ENCODE measurements at places on chromosomes 4 and X.

DNA sequence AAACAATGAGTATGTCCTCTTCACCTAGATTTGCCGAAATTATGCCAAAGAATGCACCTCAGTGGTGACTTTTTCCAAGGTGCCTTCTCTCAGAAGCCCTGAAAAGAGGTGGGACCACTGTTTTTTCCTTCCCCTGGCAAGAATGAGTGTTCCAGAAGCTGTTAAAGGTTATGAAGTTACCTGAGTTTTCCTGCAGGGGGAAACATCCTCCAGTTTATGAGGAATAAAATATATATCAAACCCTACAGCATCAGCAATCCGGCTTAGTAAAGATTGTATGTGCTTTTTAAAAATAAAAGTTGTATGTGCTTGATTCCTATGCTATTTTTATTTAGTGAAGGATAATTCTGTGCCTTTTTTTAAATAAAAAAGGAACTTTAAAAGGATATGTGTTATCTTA, 73.3 kb downstream of the RBM46 start:
- DNase-seq: no peak

GRCh38 chrX:1483843-1484637, 31.3 kb upstream of the ASMTL start:
- no peak for DNase-seq

DNA sequence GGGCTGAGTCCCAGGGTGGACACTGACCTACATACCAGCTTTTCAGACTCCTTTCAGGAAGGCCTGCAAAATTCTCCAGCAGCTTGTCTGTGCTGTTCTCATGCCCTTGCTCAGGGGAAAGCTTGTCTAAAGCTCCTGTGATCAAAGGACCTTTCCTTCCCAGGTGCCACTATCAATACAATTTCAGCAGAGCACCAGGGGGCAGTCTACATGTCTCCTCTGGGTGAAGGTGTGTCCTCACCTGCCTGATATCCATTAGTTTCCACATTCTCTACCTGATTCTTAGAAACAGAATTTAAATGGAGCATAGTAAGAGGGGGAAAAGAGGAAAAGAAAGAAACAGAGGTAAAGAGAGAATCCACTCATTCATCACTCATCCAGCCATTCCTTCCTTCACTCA, 114.2 kb downstream of the PPARGC1A start:
- no peak for DNase-seq

- no peak for DNase-seq
These were observed 220.6 kb upstream of the ZC4H2 start for GRCh38 chrX:65196758-65197360.

DNA sequence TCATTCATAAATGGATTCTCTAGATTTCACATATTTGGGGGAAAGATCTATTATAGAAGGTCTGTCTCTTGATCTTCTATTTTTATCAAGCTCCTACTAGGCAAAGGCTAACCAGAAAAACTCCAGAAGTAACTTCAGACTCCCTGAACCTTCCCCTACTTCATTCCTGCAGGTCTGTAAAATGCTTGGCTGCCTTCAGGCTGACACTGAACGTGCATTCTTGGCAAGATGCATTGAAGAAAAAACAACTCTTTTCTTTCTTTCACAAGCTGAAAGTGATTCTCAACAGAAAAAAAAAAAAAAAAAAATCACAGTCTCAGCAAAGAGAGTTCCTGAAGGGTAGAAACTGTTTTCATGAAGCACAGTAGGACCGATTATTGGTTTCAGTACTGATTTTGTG, 12.7 kb downstream of the OPHN1 start:
- DNase-seq: no peak

DNA sequence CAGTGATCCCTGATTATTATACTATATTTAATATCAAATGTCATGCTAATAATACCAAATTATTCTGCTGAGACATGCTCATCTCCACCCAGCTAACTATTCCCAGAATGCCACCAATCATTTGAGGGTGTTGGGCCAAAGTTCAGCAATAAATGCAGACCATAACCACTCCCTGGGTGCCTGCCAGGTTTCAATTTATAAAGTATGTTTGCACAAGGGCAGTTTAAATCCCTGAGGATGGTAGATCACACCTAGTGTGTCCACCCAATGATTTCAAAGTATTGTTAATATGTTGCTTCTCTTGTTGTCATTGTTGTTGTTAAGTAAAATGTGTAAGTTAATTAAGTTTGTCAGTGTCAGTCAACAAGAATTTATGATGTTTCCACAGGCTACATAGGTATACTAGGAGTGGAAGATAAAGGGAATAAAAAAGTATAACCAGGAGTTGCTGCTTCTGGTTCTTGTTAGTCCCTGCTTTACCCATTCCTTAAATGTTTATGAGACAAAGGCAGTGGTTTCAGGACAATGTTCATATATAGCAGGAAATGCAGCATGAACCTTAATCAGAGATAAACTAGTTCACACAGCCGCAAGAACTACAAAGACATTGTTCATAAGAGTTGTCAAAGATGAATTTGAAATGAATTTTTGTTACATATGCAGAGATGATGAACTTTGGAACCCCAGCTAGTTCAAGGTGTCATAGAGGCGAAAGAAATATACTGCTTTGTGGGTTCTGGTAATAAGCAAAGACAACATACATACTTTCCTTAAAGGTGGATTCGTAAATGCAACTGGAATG, 25.5 kb downstream of the HPGD start:
- DNase-seq: no peak

GRCh38 chrX:38268011-38268410, 47.3 kb upstream of the SRPX start:
- DNase-seq: no peak

GRCh38 chr4:71772592-71772991, 11.3 kb downstream of the GC start:
- DNase-seq: peak; percentile 11

DNA sequence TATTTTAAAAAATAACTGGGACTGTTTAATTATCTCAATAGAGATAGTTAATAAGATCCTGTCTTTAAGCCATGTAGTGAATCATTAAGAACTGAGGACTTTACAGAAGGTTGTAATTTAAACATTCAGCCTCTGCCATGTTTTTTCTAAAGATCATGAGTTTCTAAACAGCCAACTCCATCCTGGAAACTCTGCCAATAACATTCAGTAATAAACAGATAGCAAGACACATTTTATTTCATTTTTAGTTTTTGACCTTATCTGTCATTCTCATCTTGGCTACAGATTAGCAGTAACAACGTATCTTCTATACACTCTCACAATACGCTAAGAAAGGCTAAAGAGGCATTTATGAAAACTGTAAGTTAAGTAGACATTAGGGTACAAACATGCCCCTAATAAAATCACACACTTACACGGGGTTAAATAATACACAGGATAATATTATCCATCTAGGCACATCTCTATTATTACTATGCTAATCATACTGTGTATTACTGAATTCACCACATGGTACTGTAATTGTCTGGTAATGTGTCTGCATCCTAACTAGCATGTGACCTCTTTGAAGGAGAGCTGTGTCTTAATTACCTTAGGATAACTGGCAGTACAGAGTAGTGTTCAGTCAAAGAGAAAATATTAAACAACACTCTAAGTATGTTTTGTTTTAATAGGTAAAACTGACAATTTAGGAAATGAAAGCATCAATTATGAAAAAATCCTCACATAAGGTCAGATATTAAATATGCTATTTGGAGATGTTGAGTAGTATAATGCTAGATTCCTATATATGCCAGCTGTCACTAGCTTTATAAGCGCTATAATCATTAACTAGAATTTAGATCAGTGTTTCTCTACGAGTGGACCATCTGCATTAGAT, 122.4 kb upstream of the NAP1L5 start:
- DNase-seq: no peak

DNA sequence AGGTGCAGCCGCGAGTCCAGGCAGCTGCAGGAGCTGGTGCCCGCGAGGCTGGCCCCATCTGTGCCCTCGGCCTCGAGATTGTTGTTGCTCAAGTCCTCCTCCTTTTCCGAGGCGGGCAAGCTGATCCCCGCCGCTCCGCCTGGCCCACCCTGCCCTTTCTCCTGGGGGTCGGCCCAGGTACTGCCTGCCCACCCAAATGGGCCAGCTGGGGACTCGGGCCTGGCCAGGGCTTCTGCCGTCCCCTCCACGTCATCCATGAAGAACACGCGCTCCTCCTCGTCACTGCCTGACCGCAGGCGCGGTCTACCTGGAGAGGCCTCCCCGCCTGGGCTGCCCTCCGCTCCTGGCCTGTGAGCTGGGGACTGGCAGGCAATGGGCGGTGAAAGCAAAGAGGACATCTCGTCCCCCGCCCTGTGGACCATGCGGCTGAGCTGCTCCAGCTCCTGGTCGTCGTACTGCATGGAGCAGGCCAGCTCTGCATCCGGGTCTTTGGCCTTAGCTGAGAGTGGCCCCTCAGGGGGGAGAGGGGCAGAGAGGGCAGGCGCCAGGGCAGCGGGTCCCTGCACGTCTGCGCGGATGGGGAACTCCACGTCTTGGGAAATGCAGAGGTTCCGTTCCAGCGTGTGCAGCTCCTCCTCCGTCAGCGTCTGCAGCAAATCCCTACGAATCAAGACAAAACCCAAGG, 43.1 kb upstream of the MXD4 start:
- no peak for DNase-seq

GRCh38 chrX:124395145-124395880, 49.0 kb downstream of the SH2D1A start:
- no peak for DNase-seq

GRCh38 chr4:78776729-78777575, 802 bp downstream of the BMP2K start:
- no peak for DNase-seq

- no peak for DNase-seq
These were observed 608 bp downstream of the TAF1 start for GRCh38 chrX:71366674-71367256.

DNA sequence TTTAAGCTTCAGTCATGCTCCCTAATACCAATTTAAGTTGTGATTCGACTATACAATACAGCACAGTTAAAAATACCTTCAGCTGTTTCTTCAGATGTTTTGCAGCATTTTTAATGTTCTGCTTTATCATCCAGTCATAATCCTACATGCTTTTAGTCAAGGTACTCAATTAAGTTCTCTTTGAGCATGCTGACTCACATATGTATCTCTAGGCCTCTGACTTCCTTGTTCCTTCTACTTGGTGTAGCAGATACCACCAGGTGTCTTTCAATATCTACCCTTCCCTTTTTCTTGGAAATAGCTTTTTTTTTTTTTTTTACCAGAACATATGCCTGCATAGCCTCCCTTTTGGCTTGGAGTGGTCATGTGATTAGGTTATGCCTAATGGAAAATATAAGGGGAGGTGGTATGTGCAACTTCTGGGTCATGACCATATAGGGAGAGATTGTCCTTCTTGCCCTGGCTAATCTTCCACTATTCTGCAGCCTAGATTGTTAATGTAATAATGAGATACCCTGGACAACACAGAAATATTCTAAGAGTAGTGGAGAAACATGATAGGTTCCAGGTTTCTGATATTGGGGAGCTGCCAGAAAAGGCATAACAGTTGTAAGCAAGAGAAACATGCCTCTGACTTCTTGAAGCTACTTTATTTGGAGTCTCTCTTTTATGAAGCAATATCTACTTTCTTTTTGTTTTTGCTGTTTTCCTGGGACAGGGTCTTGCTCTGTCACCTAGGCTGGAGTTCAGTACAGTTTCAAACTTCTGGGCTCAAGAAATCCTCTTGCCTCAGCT, 737.2 kb upstream of the SLIT2 start:
- DNase-seq: no peak

- no peak for DNase-seq
These were observed 17.7 kb downstream of the PCDH18 start for GRCh38 chr4:137514406-137515111.

DNA sequence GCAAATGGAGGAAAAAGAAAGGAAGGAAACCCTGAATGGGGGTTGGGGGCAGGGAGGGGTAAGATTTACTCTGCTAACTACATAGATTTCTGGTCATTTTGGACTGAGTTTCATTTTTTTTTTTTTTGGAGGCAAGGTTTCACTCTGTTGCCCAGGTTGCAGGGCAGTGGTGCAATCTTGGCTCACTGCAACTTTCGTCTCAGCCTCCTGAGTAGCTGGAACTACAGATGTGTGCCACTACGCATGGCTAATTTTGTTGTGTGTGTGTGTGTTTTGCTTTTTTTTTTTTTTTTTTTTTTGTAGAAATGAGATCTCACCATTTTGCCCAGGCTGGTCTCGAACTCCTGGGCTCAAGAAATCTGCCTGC, 223.5 kb downstream of the APBB2 start:
- DNase-seq: no peak

DNA sequence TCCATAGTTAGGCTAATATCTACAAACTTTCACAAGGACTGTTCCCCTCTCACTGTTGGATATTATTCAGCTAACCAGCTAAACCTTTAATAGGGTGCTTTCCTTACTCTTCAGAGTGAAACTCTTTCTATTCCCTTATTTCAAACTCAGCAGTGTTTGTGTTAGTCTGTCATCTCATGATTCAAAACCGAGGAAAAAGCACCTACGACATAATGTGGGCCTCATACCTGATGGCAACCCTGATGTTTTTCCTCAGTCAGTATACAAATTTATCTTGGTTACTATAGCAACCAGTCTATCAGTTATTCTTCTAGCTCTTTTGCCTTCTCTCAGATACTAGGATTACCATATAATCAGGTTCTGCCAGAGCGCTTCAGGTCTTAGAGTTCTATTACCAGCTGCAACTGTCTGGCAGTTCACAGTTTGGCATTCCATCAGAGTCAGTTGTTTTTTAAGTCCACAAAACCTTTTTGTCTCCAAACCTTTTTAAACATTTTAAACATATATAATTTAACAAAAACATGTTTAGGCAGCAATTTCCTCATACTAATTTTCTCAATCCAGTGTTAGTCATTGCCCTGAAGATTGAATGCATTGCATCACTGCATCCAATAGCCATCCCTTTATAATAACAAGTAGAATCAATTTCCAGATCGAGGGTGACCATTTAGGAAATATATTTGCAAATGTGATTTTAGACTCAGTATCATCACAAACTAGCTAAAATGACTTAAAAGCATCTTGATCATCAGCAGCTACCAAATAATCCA, 7.4 kb downstream of the WDR44 start:
- DNase-seq: no peak

DNA sequence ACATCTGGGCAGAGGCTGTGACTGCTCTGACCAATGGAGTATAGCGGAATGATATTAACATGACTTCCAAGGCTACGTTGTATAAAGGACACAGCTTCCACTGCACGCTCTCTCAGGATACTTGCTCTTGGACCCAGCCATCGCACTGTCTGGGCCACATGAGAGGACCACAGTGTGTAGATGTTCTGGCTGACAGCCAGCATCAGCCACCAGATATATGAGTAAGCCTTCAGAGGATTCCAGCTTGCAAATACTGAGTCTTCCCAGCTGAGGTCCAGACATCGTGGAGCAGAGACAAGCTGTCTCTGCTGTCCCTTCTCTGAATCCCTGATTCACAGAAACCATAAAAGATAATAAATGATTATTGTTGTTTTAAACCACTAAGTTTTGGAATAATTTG, 146.8 kb upstream of the USP9X start:
- no peak for DNase-seq

GRCh38 chr4:151417766-151418376, 8.9 kb downstream of the FHIP1A start:
- no peak for DNase-seq

- no peak for DNase-seq
These were observed 103.0 kb upstream of the KLF3 start for GRCh38 chr4:38560768-38561558.
